Activated naive CD4-positive, alpha-beta T cell treated with anti-CD3 and anti-CD28 coated beads, Interleukin-2, amount 50 U/mL, for 72 hours (primary cell): ENCODE measurements at places on chromosomes 11 and 22.

DNA sequence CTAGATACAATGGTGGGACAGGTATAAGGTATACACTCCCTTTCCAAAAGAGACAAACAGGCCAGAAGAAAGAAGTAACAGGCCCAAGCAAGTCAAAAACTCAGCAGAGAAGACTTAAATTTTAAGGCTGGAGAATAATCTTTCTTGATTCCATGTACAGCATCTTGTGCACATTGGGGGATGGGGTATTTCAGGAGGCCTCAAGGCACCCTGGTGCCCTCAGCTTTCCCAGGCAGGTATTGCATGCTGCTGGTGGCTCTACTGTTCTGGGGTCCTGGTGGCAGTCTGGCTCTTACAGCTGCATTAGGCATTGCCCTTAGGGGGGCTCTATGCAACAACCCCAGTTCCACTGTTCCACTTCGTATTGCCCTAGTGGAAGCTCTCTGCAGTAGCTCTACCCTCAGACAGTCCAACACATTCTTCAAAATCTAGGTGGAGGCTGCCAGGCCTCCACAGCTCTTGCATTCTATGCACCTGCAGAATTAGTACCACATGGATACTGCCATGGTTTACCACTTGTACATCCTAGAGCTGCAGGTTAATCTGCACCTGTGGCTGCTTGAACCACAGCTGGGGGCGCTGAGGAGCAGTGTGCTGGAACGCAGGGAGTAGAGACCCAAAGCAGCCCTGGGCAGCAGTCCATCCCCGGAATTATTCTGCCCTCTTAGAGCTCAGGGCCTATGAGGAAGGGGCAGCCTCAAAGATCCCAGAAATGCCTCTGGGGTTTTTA is 4.2 kb upstream of the CTSC start:
- no peak for DNase-seq

GRCh38 chr11:43440486-43440885 is 81.8 kb downstream of the TTC17 start:
- no peak for DNase-seq

DNA sequence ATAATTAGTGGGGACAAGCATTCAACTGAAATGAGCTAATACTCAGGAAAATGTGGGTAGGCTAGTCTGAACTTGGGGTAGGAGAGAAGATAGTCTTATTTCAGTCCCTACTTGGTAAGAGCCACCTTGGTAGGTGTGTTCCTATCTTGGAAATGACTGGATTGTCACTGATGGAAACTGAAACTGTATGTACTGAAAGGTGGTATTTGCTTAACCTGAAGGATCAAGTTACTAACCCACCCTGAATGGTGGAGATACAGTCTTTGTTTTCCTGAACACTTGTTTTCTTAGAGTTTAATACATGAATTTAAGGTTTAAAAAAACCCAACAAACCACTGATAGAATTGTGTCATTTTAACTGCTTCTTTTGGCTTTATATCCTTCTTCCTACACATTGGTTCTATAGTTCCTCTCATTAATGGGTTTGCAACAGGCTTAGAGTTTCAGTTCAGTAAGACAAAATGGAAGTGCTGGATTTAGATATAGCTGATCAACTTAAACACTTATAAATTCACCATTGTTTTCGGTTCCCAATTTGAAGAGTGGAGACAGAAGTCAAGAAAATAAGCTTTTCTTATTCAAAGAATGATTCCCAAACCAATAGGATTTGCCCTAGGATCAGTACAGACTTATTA is 4.2 kb downstream of the FAR1 start:
- DNase-seq: no peak

DNA sequence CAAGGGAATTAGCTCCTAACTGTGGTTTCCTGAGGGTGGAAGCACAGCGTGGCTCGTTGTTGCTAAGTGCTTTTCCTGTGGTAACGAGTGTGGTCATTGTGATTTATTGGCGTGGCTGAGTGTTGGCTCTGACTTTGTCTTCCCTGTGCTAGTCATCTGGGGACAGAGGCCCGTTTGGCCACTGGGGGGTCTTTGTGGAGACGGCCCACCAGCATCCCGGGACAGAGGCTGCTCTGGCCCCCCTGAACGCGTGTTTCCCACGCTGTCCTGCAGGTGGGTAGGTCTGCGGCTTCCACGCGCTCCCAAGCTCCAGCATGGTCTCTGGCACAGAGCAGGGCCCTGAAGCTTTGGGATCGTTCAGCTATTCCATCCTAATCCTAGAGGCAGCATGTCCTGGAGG is 1040.0 kb downstream of the TBC1D22A start:
- DNase-seq: no peak

GRCh38 chr22:40491990-40492631 is 121.7 kb downstream of the SGSM3 start:
- DNase-seq: no peak
